KG1 (cell line): ENCODE measurements at places on chromosomes 6 and 20.

- DNase-seq = no peak
Measured at GRCh38 chr6:155487371-155488130, 31.9 kb upstream of the NOX3 start.

- DNase-seq = no peak
Measured at GRCh38 chr6:54404791-54405190, 96.5 kb downstream of the TINAG start.

DNA sequence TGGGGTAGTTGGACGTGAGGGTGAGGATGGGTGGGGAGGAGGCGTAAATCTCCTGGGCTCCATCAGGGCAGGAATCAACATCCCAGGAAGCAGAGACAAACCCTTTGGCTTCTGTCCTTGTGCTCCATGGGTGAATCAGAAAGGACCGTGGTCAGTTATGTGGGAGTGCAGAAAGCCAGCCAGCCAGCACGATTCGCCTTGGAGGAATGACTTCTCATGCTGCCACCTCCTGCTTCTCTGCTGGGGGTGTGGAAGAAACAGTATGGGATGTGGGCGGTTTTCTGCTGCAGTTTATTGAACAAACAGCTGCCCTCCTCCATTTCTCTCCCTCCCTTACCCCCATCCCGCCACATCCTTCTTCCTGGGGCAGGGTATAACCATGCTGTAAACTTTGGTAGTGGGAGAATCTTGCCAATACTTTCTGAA lies 214.5 kb downstream of the SOX4 start:
- no peak for DNase-seq

GRCh38 chr6:124741341-124741740 lies 220.9 kb upstream of the RNF217 start:
- no peak for DNase-seq
